Activated T-cell treated with anti-CD3 and anti-CD28 coated beads for 1 hour (primary cell): ENCODE measurements at places on chromosomes 4 and X.

DNA sequence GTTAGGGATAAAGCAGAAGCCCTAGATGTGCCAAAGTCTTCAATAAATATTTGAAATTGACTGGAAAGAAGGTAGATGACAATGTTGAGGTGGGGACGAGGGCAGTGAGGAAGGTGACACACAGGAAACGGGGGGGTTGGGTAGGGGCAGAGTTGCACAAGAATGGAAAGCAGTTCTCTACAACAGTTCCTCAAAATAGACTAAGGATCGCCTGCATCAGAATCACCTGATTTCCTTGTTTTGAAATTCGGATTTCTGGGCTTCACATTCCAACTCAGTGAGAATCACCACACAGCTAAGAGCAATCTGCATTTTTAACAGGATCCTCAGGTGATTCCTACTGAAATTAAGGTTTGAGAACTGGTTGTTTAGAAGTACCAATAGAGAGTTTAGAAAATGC lies 70.6 kb downstream of the ARFIP1 start:
- DNase-seq = no peak

DNA sequence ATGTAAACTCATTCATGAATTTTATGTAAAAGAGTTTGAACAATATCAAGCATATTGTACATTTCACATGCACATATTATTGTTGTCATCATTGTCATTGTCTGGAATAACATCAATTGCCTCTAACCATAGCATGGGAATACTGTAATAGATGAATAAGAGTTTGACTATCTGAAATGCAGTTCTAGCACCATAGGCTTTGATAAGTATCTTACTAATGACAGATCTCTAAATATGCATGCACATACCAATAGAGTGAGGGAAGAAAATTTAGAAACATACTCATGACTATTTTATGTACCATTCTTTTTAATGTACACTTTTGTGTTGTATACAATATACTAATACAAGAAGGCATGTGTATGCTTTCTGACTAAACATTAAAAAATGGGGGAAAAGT lies 161.6 kb upstream of the SPRY1 start:
- DNase-seq = no peak

GRCh38 chrX:123422875-123423274 lies 238.8 kb downstream of the GRIA3 start:
- DNase-seq = no peak

DNA sequence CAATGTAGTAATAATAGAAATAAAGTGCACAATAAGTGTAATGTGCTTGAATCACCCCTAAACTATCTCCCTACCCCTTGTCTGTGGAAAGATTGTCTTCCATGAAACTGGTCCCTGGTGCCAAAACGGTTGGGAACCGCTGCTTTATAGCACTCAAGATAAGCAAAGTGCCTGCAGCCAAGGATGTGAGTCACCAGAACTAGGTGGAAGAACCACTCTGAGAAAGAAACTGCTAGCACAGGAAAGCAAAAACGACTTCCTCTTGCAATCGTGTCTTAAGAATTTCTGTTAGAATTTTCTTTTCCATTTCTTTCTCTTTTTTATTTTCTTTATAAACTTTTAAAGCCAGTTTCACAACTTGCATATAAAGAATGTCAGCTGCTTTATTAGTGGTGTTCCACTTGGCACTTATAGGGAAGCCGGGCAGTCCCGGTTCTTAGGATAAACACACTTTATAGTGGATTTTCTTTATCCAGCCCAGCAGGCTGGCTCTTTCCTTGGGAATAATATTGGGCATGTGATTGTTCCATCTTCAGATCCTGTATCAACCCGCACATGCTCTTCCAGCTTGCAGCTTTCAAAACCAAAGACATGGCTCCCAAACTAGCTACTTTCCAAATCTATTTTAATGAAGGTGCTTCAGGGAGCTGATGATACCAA lies 32.3 kb upstream of the CXCL8 start:
- DNase-seq = no peak

DNA sequence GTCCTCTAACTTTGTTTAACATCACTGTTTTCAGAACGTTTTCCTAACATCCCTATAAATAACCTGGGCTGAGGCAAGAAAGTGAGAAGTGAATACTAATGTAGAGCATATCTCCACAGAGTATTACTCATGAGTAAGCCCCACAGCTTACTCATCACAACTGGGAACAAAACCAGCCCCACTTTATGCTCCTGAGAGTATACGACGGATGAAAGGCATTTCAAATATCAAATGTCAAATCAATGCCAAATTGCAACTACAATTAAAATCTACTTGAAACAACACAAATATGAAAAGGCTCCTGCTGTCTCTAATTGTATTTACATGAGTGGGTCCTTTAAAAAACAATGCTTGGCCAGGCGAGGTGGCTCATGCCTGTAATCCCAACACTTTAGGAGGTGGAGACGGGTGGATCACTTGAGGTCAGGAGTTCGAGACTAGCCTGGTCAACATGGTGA lies 41.2 kb downstream of the SH3RF1 start:
- DNase-seq = no peak

DNA sequence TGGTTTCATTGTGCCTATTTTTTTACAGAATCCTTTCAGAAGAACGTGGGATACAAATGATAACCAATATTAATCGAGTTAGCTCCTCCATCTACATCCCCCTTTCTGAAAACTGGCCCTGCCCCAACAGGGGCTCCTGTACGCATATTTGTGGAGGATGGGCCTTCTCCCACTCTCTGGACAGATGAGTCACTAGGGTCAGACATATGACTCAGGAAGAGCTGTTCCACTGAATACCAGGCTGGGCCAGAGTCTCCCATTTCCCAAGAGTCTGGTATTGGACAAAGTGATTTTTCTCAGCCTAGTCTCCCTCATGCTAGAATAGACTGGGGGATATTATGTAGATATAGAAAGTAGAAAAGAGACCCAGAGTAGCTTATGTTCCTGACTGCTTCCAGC lies 142.4 kb downstream of the TSPAN5 start:
- DNase-seq = no peak
